ENCODE measurements at places on chromosomes 7 and 10.

DNA sequence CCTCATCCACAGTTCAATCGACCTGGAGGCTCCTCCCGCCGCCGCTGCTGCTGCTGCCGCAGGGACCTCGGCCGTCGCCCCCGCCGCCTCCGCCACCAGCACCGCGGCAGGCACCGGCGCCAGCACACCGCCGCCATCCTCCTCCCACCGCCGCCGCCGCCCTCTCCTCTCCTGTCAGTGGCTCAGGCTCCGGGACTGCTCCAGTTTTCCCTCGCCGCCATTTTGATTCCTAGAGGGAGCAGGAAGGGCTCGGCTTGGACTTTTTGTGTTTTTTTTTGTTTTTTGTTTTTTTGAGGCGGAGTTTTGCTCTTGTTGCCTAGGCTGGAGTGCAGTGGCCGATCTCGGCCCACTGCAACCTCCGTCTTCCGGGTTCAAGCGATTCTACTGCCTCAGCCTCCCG, 3.0 kb upstream of the MCM10 start:
- peak; percentile 15 for DNase-seq

DNA sequence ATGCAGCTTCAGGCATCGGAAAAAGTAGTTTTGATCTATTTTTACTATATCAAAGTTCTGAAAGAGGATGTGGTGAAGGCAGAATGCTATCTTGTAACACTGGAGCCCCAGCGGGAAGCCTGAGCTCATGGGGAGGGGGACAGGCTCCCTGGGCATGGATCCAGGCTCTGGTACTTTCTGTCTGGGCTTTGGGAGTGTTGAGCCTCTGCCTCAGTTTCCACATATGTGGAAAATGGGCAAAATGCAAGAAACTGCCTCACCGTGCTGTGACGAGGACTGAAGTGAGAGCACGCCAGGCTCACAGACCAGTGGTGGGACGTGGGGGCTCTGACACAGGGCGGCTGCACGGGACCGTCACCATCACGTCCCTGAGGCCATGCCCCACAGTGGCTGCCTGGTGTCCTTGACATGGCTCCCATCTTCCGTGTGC, 182.9 kb upstream of the SHH start:
- DNase-seq, result no peak

GRCh38 chr7:23971031-23971430, 261.0 kb downstream of the STK31 start:
- DNase-seq, result no peak

- no peak for DNase-seq
Observed at GRCh38 chr7:142300689-142301088, 42.8 kb upstream of the PRSS58 start.

DNA sequence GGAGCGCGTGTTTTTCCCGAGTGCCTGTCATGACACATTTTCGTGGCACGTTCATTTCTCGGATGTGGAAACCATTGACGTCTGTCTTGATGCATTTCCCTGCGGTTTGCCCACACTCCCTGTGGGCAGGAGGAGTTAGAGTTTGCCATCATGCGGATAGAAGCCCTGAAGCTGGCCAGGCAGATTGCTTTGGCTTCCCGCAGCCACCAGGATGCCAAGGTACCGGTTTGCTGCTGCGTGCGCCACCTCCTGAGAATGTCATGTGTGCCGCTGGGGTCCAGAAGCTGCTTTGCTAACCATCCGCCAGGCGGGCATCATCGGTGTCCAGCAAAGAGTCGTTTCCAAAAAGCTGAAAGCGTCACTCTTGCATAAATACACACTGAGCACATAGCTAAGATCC, 40.9 kb upstream of the BTBD16 start:
- no peak for DNase-seq

- DNase-seq, result no peak
Observed at GRCh38 chr7:77455321-77455720, 39.2 kb upstream of the GSAP start.

DNA sequence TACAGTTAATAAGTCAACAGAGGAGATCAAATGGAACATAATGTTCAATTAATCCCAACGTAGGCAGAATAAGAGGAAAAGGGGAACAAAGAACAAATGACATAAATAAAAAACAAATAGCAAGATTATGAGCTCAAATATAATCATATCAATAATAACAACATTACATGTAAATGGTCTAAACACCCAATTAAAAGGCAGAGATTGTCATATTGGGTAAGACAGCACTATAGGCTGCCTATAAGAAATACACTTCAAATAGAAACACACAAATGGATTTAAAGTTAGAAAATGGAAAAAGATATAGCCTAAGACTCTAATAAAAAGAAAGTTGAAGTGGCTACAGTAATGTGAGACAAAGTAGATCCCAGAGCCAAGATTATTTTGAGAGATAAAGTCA, 126.4 kb upstream of the PTER start:
- DNase-seq, result no peak

DNA sequence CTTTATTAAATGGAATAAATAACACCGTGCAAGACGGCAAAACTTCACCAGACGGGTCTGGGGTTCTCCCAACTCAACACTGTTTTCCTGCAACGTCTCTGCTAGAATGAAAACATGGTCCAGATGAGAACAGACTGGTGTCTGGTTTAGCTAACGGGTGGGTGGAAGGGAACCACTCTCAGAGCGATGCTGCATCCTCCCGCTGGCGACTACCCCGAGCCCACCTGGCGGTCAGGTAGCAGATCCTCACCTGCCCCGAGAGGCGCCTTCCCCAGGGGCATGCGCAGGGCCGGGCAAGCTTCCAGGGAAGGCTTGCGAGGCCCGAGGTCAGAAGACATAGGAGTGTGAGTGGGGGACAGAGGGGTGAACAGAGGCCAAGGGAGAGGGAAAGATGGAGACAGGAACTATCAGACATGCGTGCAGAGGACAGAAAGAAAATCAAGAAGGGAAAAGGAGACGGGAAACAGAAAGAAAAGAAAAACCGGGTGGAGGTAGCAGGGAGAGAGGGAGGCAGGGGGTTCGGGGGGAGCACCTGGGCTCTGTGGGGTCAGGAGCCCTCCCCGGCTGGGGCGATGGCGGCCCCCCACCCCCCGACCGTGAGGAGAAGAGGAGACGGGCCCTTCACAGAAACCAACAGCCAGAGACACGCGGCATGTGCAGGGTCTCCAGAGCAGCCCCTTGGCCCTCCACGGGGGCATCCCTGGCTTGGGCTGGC, 222.0 kb downstream of the MAD1L1 start:
- DNase-seq, result no peak

DNA sequence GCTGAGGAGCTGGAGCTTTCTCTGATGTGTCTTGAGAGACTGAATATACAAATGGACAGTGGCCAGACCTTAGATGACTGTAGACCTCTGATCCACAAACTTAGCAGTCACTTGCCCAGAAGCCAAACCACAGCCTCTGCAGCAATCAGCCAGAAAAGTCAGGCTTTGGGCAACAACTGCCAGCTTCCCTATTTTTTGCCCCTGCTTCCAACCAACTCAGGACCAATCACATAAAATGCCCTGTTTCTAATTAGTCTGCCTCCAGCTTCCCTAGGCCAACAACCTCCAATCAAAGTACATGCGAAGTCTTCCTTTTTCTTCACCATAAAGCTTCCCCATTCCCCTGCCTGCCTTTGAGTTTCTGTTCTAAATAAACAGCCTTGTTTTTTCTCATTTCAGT, 37.8 kb upstream of the CACUL1 start:
- DNase-seq, result no peak

DNA sequence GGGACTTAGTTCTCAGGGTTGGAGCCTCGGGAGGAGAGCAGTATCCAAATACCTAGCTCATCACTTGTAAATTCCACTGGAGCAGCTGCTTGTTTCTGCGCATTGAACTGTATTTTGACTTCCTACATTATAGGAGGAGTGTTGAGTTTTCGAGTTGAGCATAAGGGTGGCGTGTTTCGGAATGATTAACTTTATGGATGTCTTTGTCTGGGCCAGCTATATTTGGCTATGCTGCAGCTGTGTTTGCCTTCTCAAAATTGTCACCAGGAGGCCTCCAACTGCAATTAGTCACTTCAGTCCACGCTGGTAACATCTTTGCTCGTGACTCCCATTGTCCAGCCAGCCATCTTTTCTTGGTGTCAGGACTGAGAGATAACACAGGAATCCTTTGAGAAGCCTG, 9.1 kb downstream of the CELF2 start:
- DNase-seq, result no peak
